ENCODE measurements at places on chromosomes 7 and 10.

DNA sequence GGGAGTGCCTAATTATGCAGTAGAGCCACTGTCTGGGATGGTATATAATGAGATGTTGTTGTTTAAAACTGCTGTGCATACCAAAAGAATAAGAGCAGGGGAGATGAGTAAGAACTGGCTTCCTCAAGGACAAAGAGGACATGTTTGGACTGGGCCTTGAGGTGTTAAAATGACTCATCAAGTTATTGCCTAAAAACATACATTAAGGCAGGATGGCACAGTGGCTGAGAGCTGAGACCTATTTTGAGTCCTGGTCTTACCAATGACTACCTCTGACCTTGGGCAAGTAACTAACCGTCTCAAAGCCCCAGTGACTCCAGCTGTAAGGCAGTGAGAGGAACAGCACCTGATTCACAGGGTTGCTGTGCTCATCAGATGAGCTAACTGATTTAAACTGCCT, 71.1 kb downstream of the CFAP58 start:
- DNase-seq, result no peak

DNA sequence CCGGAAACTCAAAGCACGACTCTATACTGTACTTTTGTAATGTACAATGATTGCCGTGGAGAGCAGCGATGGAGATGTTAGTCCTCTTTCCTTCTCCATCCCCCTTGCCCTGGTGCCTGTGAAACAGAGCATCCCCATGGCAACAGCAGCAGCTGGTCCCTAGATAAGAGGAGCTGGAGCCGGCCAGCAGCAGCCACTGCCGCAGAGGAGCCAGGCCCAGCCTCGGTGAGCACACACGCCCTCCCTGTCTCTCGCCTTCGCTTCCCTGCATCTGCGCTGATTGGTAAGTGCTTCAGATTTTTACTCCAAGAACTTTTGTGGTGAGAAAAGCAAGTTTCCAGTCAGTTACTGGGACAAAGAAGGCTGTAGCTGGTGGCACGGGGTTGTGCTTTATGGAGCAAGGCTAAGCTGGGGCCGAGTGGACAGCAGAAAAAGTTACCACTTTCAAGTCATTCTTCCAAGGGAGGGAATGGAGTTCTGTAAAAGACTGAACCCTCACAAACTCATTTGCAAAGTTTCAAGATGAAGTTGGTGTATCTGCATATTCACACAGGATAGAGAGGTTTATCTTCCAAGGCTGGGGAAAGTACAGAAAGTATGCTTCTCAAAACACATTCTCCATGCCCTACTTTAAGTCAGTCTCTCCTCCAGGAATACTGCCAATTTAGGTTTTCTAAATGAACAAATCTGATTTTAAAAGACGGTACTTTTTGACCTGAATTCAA, at the start of gene PPP1R17:
TSS of gene PPP1R17 (plus strand) at position 192 of the 725 bp plus-strand sequence. CDS start 5,227 bp downstream, outside the sequence.
- DNase-seq, result no peak

DNA sequence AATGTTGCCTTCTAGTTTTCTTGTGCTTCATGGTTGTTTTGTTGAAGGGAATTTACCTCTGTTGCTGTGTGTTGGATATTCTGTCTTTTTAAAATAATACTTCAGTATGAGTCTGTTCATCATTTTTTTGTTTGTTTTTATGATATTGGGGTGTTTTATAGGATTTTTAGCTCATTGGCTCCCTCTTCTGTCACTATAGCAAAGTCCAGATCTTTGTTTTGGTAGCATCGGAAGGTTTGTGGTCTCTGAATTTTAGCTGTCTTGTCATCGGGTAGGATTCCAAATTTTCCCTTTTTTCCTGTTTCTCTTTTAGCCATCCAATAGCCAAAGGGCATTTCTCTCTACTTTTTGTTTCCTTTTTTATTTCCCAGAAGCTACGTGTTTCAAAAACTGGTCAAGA, 91.4 kb downstream of the EXOC4 start:
- DNase-seq, result no peak

DNA sequence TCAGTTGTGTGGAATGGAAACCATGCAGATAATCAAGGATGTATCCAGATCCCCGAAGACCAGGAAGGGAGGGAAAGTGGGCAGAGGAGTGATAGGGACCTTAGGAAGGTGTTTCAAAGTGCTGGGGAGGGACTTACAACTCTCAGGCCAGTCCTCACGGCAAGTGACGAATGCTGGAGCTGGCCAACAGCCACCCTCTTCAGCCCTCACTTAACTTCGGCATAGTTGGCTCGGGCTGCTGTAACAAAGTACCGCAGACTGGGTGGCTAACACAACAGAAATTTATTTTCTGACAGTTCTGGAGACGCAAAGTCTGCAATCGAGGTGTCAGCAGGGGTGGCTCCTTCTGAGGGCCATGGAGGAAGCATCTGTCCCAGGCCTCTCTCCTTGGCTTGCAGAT, 265.9 kb upstream of the YAE1 start:
- DNase-seq, result no peak

GRCh38 chr10:3411044-3411443, 238.5 kb upstream of the PITRM1 start:
- DNase-seq, result no peak

DNA sequence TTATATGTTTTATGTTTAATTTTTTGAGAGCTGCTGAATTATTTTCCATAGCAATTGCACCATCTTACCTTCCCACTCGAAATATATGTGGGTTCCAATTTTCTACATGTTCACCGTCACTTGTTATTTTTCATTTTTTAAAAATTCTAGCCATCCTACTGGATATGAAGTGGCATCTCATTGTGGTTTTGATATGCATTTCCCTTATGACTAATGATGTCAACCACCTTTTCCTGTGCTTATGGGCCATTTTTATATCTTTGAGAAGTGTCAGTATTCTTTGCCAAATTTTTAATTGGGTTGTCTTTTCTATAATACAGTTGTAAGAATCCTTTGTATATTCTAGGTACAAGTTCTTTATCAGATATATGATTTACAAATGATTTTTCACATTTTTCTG, 27.8 kb downstream of the NHLRC2 start:
- no peak for DNase-seq
